Jurkat, Clone E6-1 (cell line): ENCODE measurements at places on chromosomes 13 and 19.

DNA sequence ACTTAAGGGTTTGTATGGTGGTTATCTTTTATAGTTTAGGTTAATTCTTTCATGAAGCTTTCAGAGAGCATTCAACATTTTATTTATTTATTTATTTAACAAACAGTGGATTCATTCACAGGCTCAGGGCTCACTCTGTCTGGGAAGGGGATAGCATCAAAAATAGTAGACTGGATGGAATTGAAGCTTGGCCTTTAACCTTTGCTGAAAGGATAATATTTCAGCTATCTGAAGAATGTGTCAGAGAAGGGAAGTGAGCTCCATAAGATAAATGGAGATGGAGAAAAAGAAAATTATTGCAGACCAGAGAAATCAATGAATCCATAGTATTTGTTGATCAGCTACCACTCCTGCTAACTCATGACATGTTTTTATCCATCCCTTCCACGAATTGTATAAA lies 305.6 kb downstream of the COG6 start:
- DNase-seq, result no peak

DNA sequence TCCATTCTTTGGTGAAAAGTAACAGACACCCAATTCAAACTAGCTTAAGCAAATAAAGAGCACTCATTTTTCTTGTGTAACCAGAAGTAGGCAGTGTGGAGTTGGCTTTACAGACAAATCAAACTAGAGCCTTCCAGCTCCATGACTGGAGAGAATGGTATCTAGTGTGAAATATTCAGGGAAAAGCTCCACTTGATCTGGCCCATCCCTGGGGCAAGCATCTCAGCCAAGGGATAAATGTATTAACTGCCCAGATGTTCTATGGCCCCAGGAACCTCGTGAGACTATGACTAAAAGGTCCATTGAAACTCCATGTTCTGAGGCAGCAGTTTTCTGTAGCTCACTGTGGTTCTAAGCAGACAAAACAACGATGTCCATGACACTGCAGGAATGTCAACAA lies 49.9 kb downstream of the TBC1D4 start:
- no peak for DNase-seq

- DNase-seq, result peak; percentile 99
These were observed at the start of gene ZC3H4 for GRCh38 chr19:47112997-47113849. Gene ZC3H4 (minus strand): TSS chr19:47113776. CDS start chr19:47112584, 1,192 bp downstream.

DNA sequence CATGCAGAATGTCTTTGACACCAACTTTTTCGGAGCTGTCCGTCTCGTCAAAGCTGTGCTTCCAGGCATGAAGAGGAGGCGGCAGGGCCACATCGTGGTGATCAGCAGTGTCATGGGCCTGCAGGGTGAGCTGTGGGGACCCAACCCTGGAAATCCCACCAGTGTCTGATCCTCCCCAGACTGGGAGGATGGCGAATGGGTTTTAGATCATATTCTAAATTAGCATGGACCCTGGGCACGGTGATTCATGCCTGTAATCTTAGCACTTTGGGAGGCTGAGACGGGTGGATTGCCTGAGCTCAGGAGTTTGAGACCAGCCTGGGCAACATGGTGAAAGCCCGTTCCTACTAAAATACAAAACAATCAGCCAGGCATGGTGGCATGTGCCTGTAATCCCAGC lies 5.5 kb downstream of the RDH8 start:
- DNase-seq, result no peak

- no peak for DNase-seq
These were observed 160.3 kb downstream of the SLITRK6 start for GRCh38 chr13:85638815-85639393.

DNA sequence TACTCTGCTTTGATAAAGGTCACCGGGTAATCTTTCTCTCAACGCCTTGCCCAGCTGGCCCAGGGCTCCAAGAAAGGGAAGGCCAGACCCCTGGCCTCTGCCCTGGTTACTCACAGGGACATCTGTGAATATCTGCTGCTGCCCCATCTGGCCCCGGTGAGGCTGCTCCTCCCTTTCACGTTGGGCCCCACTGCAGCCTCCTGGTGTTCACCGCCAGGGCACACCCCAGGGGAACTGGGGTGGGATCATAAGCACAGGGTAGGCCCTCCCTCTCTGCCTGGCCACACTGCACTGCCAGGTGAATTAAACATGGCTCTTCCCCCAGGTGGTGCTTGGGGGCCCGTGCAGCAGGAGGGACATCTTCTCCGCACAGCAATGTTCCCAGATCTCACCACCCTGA lies 12.7 kb downstream of the LAIR1 start:
- DNase-seq, result no peak

GRCh38 chr13:46206143-46206542 lies 5.6 kb upstream of the LRRC63 start:
- no peak for DNase-seq

GRCh38 chr19:47057328-47057727 lies 8.9 kb upstream of the TMEM160 start:
- no peak for DNase-seq

- no peak for DNase-seq
These were observed 1243.5 kb downstream of the EFNB2 start for GRCh38 chr13:105291987-105292386.

DNA sequence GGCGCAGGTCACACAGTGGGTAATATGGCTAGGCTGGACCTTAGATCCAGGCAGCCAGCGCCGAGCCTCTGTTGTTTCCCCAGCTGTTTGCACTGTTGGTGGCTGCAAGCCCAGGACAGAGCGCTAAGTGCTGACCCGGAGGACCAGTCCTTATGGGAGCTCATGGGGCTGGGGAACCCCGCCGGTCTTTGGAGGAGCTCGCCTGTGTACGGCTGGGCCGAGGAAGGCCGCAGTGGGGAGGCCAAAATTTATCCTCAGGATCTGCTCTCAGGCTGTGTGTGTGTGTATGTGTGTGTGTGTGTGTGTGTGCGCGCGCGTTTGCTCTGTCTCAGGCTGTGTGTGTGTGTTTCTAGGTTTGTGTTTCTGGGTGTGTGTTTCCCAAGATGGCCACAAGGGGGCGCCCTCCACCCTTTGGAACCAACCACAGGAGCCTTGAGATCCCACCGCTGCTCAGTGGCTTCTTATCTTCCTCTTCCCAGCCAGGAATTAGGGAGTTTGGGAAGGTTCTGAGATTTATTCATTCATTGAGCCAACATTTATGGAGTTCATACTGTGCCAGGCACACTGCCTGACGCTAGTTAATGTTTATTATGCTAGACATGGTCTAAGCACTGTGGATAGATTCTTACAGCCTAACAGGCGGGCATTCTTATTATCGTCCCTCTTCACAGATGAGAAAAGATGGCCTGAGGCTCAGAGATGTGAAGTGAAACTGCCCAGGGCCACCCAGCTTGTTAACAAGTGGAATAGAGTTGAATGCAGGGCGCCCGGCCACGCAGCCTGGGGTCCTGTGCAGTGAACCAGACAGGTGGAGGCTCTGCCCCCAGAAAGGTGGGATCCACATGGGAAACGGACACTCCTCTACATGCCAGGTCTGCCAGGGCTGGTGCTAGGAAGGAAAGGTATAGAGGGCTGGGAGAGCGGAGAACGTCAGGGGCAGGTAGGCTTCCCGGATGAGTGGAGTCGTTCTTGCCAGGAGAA lies 13.0 kb downstream of the PGLYRP1 start:
- peak; percentile 55 for DNase-seq

GRCh38 chr13:102289606-102290005 lies 112.2 kb downstream of the FGF14 start:
- DNase-seq, result no peak

GRCh38 chr19:15936950-15937349 lies 2.6 kb upstream of the CYP4F11 start:
- DNase-seq, result no peak

- no peak for DNase-seq
These were observed 560.2 kb downstream of the PCDH17 start for GRCh38 chr13:58191754-58192153.
